ENCODE measurements at places on chromosomes 5 and 9.

DNA sequence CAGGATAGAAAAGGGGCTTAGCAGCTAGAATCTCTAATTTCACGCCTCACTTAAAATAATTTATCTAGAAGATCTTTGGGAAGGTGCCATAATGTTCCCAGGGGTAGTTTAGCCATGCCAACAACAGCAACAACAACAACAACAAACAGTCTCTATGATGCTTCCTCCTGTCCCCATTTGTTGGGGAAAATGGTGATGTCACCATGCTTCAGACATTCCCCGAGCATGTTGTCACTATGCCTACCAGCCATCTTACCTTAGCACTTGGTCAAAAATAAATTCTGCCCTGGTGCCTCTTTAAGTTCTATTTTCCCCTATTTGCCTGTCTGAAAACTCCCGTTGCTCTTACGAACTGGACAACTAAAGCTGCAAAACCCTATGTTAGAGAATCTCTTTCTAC lies 76.6 kb downstream of the KCNN2 start:
- DNase-seq: no peak

- no peak for DNase-seq
These were observed 9.2 kb upstream of the RARS1 start for GRCh38 chr5:168477060-168477459.

GRCh38 chr5:141915881-141916336 lies 7.8 kb upstream of the DELE1 start:
- no peak for DNase-seq

- no peak for DNase-seq
These were observed 187.8 kb downstream of the FANCC start for GRCh38 chr9:95129476-95130291.

GRCh38 chr9:15211815-15212495 lies 95.1 kb downstream of the TTC39B start:
- no peak for DNase-seq

GRCh38 chr5:172753101-172753500 lies 17.9 kb downstream of the DUSP1 start:
- DNase-seq: no peak

- DNase-seq: no peak
These were observed 24.8 kb upstream of the HNRNPA0 start for GRCh38 chr5:137778772-137779564.

GRCh38 chr9:92725766-92726165 lies 38.9 kb downstream of the BICD2 start:
- DNase-seq: no peak

Measured in stimulated activated CD8-positive, alpha-beta memory T cell treated with anti-CD3 and anti-CD28 coated beads, Interleukin-15, amount 100 ng/mL, for 48 hours (primary cell).